ENCODE measurements at places on chromosomes 3 and 15.

GRCh38 chr3:146308682-146309081, 57.8 kb upstream of the PLSCR4 start:
- H3K27me3 ChIP-seq: no peaks in the 10 kb centered on the region
- H3K4me3 ChIP-seq: no peak overlapping the region
- no peaks in the 10 kb centered on the region for H3K36me3 ChIP-seq
- no peaks in the 10 kb centered on the region for H3K4me1 ChIP-seq

DNA sequence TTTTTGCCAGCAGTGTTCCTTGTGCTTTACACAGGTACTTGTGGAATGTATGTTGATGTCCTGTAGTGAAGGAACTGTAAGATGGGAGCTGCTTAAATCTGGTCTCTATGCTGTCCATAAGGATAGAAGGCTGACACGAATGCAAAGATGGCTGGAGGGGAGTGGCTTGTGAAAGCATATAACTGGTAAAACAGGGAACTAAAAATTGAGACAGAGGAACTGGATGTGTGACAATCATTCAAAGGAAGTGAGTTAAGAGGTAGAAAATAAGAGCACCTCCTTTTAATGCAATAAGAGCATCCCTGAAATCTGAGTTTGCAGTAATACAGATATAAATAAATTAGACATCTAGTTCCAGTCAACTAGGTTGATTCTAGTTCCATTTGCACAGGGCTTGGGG, 35.2 kb downstream of the RNF13 start:
- no peaks in the 10 kb centered on the region for H3K36me3 ChIP-seq
- no peak for DNase-seq
- no peaks in the 10 kb centered on the region for H3K27me3 ChIP-seq
- no peak overlapping the region for H3K4me3 ChIP-seq

DNA sequence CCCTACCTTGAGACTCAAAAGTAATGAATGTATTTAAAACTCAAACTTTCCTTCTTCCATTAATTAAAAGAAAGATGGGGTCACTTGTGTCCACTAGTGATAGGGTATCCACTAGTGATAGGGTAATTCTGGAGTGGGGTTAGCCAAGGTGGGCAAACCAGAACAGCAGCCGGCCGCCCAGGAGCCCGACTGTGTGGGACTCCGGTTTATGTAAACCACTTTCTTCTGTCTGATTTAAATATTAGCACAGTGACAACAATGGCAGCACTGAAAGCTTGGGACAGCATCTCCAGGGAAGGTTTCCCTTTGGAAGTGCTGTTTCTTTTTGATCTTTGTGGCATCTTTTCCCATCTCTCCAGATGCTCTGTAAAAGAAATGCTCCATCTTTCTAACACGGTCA, 722 bp downstream of the MYZAP start:
- DNase-seq: no peak
- no peak overlapping the region for H3K4me3 ChIP-seq
- H3K27me3 ChIP-seq: no peaks in the 10 kb centered on the region
- H3K27ac ChIP-seq: no peak overlapping the region
- H3K4me1 ChIP-seq: no peaks in the 10 kb centered on the region

- no peak overlapping the region for H3K4me3 ChIP-seq
- H3K27ac ChIP-seq: no peak overlapping the region
These were observed 38.5 kb downstream of the ADAMTS7 start for GRCh38 chr15:78772738-78773137.

DNA sequence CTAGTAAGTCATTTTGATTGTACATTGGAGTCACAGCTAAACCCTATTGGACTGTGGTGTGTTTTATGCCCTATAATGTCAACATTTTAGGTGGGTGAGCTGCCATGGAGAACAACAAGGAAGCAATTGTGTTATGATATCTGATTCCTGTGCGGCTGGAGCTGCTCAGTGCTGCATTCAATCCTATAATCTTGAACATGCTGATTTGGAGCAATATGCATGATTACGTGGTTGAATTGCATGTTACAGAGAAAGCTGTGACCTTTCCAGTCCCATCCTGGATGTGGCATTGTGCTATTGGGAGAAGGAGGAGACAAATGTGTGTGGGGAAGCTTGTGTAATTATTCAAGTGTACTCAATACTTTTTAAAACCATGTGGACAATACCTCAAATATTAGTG, 20.1 kb upstream of the C3orf49 start:
- H3K36me3 ChIP-seq: no peaks in the 10 kb centered on the region
- no peaks in the 10 kb centered on the region for H3K4me1 ChIP-seq
- H3K4me3 ChIP-seq: no peak overlapping the region
- DNase-seq: no peak

- no peak for DNase-seq
- no peak overlapping the region for H3K4me3 ChIP-seq
- no peak overlapping the region for H3K27ac ChIP-seq
- H3K4me1 ChIP-seq: no peaks in the 10 kb centered on the region
- peaks cover under 1% of the 10 kb centered on the region for H3K27me3 ChIP-seq
- no peaks in the 10 kb centered on the region for H3K36me3 ChIP-seq
These were observed 12.1 kb downstream of the GAP43 start for GRCh38 chr3:115635406-115635805.

GRCh38 chr3:194054961-194055360, 81.0 kb upstream of the HES1 start:
- peak; percentile 71 for DNase-seq
- no peak overlapping the region for H3K27ac ChIP-seq
- H3K36me3 ChIP-seq: no peaks in the 10 kb centered on the region
- H3K27me3 ChIP-seq: no peaks in the 10 kb centered on the region
- no peak overlapping the region for H3K4me3 ChIP-seq
- peaks cover 10% of the 10 kb centered on the region for H3K4me1 ChIP-seq

DNA sequence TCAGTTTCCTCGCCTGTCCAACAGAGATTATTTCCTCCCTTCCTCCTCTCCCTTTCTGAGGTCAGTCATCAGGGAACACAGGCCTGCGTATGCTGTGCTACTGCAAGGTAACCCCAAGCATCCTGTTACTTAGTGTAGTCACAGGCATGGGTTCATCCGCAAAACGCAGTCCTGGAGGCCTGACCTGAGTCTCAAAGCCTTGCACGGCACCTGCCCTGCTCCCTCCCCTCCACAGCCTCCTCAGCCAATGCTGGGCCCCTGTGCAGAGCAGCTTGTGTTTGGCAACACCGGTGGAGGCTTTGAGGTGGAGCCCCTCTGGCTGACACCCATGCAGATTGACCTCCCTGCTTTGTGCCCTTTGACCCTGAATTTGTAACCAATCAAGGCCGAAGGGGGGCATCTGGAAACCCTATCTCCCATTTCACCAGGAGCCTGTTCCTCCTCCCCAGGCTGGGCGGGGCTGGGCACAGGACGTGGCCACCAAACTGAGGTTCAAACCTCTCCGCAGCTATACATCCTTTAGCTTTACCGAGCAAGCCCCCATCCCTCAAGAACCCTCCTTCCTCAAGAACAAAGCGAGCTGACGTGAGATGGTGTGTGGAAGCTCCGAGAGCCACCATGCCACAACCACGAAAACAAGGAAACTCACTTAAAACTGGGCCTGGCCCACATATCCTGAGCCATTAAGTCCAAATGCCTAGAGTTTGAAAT, 21.5 kb downstream of the TKT start:
- H3K4me3 ChIP-seq: no peak overlapping the region
- H3K4me1 ChIP-seq: peaks cover 2% of the 10 kb centered on the region
- no peaks in the 10 kb centered on the region for H3K27me3 ChIP-seq
- no peak overlapping the region for H3K27ac ChIP-seq
- H3K36me3 ChIP-seq: peaks cover 39% of the 10 kb centered on the region

GRCh38 chr3:15063238-15063637, 1.9 kb downstream of the MRPS25 start:
- H3K4me1 ChIP-seq: peaks cover 5% of the 10 kb centered on the region
- peak overlapping the region; percentile 27 for H3K27ac ChIP-seq
- no peak overlapping the region for H3K4me3 ChIP-seq
- DNase-seq: no peak

DNA sequence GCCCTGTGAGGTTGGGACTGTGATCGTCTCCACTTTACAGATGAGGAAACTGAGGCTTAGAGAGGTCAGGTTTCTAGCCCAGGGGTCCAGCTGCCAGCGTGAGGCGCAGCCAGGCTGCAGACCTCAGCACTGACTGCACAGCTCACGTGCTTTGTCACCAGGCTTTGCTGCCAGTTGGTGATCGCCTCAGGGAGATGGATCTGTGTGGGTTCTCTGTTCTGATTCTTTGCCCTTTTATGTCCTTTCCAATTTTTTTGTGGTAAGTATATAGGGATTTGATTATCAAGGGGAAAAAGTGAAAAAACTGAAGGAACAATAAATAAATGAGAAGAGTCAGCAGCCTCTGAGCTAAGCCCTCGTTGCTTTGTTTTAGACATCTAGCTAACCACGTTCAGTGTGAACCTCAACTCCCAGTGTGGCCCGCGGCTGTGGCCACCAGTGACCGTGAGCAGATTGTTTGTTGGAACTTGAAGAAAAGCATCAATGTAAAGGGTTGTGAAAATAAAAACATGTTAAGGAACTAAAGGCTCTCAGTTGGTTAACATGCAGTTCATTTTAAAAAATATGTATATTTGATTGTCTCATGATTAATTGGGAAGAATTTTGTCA, 117.6 kb downstream of the PDE8A start:
- H3K27ac ChIP-seq: no peak overlapping the region
- H3K27me3 ChIP-seq: no peaks in the 10 kb centered on the region
- no peaks in the 10 kb centered on the region for H3K36me3 ChIP-seq
- DNase-seq: no peak
- H3K4me3 ChIP-seq: no peak overlapping the region
- H3K4me1 ChIP-seq: no peaks in the 10 kb centered on the region

DNA sequence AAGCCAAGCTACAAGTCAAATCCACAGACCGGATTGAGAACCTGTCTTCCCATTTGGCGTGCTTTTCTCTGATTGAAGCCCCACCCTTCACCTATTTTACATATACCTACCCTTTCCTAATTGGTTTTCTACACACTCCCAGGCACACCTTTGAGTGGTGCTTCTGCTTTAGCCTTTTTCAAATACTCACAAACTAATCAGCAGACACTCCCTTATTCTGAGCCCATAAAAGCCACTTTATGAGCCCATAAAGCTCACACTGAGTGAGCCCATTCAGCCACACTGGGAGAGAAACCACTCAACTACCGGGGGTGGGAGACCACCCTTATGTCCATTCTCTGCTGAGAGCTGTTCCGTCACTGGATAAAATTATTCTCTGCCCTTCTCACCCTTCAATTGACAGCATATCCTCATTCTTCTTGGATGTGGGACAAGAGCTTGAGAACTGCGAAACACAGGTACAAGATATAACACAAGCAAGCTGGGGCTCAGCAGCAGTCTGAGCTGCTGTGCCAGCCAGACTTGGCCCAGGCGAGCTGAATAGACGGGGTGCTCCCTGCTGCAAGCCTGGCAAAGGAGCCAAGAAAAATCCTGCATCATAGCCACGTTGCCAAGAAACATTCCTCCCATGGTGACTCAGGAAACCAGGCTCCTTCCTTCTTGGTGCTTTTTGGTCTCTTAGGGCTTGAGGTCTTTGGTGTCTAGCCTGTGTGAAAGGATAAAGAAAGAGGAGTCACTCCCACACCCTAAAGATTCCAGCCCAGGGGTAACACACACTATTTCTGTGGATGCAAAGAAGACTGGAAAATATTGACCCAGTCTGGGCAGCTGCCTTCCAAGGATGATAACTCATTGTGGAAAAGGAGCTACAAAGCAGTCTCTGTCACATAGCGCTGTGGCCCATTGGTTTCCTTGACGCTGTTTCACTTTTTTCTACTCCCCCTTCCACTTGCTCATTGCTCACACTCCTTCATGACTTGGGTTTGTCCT, 609.7 kb downstream of the MCTP2 start:
- H3K4me3 ChIP-seq: no peak overlapping the region
- no peak for DNase-seq
- no peaks in the 10 kb centered on the region for H3K36me3 ChIP-seq
- no peaks in the 10 kb centered on the region for H3K27me3 ChIP-seq
- H3K27ac ChIP-seq: no peak overlapping the region

GRCh38 chr15:68203956-68204355, 1.2 kb downstream of the CALML4 start:
- no peaks in the 10 kb centered on the region for H3K27me3 ChIP-seq
- DNase-seq: no peak
- no peaks in the 10 kb centered on the region for H3K36me3 ChIP-seq
- H3K4me3 ChIP-seq: no peak overlapping the region
- H3K27ac ChIP-seq: no peak overlapping the region
- peaks cover 12% of the 10 kb centered on the region for H3K4me1 ChIP-seq

GRCh38 chr3:79247725-79248043, 520.1 kb downstream of the ROBO1 start:
- H3K4me3 ChIP-seq: no peak overlapping the region
- H3K27me3 ChIP-seq: no peaks in the 10 kb centered on the region
- H3K4me1 ChIP-seq: no peaks in the 10 kb centered on the region
- no peaks in the 10 kb centered on the region for H3K36me3 ChIP-seq

DNA sequence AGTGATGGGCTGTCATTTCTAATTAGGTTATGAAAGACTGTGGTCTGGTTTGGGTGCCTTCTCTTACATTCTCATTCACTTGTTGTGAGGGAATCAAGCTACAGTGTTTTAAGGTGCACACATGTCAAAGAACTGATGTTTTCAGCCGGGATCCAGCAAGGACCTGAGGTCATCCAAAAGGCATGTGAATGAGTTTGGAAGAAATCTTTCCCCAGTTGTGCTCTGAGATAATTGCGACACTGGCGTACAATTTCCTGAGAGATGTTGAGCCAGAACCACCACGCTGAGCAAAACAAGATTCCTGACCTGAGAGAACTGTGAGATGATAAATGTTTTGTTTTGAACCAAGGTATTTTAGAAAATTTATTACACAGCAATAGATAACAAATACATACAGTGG, 295.3 kb upstream of the SLITRK3 start:
- H3K36me3 ChIP-seq: no peaks in the 10 kb centered on the region
- H3K4me1 ChIP-seq: no peaks in the 10 kb centered on the region
- no peak overlapping the region for H3K4me3 ChIP-seq
- H3K27me3 ChIP-seq: no peaks in the 10 kb centered on the region

DNA sequence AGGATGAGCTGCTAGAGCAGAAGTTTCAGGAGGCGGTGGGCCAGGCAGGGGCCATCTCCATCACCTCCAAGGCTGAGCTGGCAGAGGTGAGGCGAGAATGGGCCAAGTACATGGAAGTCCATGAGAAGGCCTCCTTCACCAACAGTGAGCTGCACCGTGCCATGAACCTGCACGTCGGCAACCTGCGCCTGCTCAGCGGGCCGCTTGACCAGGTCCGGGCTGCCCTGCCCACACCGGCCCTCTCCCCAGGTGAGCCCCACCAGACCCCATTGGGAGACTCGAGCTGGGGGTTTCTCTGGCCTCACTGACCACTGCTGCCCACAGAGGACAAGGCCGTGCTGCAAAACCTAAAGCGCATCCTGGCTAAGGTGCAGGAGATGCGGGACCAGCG, 28.0 kb downstream of the PTPN23 start:
- DNase-seq: no peak
- peaks cover 18% of the 10 kb centered on the region for H3K36me3 ChIP-seq
- H3K27ac ChIP-seq: no peak overlapping the region
